Skin of body (tissue), 3 donors: ENCODE measurements at places on chromosomes 12 and 14.

DNA sequence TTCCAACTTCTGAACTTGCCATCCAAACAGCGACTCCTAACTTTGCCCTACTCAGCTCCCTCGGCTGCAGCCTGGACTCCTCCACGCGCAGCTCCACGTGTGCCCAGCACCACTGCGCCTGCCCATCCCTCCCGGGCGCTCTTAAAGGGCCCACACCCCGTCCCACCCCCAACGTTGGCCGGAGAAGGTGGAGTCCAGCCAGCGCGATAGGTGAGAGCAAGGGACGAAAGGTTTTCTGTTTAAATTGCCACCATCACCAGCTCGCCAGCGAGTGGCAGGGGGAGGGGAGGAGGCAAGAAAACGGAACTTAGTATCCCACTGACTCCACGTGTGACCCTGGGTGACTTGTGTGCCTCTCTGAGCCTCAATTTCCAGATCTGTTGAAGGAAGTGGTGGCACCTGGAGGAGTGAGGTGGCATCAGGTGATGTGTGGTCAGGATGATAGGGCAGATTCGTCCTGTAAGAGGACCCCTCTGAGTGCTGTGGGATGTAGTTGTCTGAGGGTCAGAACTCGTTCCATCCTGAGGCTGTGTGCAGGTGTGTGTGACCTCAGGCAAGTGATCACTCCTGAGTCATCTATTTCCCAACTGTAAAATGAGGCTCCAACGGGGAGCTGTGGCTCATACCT lies 59.7 kb downstream of the TRPV4 start:
- DNase-seq = no peak

DNA sequence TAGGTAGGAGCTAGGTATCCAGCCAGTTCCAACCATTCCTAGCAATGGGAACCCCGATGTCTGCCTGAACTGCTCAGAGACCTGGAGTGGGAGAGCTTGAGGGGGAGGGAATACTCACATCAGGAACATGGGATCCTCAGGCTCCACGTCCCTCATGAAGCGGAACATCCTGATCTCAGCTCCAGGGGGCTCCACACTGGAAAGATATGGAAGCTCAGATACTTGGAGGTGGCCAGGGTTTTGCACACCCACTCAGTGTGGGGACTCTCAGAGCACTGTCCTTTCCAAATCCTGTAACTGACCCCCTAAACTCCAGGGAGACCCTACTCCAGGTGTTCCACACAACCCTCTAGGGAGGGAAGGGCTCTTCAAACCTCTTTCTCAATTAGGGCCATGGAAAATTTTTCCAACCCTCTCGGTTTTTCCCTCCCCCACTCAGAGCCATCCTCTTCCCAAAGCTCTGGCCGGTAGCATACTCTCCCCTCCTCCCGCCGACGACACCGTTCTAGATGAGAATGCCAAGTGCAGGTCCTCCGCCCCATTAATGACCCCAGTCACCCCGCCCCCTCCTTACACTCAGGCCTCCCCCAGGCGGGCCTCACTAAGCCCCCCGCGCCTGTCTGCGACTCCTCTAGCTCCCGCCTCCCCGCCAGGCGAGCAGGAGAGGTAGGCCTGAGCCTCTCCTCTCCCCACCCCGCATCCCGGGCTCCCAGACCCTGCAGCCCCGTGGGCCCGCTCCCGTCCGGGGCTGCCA lies 597 bp downstream of the MLF2 start:
- DNase-seq = peak; percentile 67

GRCh38 chr14:79426103-79426755 lies 785.1 kb downstream of the DIO2 start:
- DNase-seq = no peak

DNA sequence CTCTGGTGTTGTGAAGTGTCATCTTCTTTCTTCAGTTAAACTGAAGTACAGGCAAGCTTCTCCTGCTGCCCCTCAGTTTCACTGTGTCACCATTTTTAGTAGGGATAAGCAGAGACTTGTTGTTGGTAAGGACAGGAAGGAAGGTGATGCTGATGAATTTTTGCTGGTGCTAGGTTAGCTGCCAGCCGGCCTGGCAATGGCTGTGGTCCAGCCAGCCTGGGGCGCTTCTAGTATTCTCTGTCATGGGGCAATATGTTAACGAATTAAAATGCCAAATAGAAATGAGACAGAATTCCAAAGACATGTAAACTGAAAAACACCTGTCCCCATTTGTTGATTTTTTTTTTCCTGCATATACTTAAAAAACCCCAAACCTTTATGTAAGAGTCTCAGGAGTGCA lies 602.9 kb downstream of the DIO2 start:
- no peak for DNase-seq

DNA sequence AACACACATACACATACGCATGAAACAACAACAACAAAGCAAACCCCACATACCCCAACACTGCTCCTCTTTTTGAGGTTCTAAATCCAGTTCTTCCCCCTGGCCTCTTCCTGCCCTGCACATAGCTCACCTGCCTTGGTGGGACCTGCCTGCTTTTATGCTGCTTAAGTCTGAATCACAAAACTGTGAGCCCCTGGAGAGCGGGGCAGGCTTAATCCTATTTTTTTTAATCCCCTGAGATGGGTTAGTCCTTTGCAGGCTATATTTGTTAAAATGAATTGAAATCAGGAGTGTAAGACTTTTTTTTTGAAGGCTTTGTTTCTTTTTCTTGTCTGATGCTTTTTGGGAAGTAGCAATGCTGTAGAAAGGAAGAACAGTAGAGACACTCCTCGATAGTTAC lies 84.6 kb upstream of the MAX start:
- no peak for DNase-seq

DNA sequence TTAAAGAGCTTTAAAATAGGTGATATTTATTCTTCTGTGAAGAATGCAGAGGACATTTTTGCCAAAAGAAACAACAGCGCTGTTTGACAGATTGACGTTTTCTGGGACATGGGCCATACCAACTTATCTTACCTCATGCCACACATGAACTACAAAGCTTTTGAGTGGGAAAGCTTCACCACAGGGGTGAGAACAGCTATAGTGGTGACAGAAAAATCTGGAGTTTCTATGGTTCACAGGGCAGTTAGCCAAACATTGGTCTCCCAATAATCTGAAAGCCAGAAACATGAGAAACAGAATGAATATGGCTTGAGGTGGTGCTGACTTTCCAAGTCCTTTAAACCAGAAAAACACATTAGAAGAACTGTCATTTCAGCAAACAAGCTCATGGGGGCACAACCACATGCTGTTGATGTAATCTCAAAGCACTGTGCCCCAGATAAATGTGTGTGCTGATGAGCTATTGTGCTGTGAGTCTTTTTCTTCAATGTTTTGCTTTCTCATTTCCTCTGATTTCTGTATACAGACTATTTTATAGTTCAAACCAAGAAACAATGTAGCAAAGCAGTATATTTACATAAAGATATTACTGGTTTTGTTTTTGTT lies 905.4 kb downstream of the SLC16A7 start:
- no peak for DNase-seq

DNA sequence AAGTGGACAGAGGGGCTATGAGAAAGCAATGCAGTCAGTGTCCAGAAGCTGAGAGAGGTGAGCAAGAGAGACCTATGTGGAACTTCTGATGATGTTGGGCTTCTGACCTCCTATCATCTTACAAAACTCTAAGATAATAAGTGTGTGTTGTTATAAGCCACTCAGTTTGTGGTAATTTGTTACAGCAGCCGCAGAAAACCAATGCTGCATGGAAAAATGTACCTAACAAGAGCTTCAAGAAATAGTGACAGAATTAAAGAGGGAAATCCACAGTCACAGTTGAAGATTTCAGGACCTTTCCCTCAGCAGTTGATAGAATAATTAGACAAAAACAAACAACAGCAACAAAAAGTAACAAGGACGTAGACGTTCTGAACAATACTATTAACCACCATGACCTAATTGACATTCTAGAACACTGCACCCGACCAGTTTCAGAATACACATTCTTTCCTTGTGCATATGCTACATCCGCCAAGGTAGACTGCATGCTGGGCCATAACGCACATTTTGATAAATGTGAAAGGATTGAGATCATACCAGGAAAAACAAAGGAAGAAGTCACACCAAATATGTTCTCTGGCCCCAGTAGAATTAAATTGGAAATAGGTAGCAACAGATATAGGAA lies 1.8 kb upstream of the EVL start:
- DNase-seq = no peak

DNA sequence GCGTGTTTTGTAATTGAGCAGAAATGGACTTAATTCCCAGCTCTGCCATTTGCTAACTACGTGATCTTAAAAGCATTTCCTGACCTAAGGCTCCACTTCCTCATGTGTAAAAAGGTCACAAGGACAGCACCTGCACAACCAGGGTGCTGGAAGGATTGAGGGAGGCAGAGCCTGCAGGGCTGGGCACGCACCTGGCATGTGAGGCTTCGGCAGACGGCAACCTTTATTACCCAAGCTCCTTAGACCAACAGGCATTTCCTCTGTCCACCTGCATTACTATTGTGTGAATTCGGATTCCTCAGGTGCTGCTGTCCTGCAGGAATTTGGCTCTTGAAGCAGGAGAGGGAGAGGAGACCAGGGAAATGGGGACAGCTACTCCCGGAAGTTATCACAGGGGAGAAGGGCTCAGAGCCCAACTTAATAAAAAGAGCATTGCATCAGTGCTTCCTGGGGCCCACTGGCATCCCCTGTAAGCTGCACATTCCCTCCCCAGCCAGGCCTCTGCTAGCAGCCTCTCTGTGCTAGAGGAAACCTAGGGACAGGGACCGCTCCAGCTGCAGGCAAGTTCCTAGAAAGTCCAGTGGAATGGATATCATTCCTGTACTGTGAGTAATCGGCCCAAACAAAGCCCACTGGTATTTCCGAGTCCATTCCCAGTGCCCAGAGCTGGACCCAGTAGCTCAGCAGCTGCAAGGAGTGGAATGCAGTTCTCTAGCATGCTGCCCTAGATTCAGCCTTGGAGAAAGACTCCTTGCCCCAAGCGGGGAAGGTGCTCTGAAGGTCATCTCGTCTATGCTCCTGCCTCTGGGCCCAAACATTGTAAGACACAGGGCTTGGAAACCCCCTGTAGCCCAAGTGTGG lies 157.1 kb upstream of the CCND2 start:
- no peak for DNase-seq

DNA sequence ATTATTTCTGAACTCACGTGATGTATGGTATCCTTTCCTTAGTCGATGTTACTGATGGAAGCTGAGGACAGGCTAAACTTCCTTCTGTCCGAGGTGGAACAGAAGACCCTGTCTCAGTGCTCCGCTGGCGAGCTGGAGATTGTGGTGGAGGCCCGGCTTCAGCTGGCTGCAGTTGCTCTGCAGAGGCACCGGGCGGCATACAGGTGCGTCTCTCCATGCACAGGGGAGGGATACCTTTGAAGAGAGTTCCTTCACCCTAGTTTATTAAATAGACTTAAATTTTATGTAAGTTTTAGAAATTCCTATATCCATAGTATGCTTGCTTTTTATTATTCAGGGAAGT lies 186.7 kb upstream of the NEDD1 start:
- no peak for DNase-seq

GRCh38 chr14:59320763-59321625 lies 132.5 kb downstream of the DAAM1 start:
- DNase-seq = peak; percentile 81

DNA sequence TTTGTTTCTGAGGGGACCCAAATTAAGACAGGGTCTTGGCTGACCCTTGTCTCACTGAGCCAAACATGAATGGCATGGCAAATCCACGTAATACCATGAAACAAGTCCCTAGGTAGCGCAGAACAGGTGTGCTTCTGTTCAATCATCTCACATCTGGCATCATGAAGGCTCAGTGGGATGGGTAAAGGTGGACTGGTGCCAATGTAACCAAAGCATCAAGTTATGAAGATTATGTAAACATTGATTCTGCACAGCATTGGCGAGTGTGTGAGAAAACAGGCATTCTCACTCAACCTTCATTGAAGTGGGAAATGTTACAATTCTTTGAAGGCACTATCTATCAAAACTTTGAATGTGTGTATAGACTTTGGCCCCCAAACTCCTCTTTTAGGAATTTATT lies 41.9 kb downstream of the PTGER2 start:
- no peak for DNase-seq

DNA sequence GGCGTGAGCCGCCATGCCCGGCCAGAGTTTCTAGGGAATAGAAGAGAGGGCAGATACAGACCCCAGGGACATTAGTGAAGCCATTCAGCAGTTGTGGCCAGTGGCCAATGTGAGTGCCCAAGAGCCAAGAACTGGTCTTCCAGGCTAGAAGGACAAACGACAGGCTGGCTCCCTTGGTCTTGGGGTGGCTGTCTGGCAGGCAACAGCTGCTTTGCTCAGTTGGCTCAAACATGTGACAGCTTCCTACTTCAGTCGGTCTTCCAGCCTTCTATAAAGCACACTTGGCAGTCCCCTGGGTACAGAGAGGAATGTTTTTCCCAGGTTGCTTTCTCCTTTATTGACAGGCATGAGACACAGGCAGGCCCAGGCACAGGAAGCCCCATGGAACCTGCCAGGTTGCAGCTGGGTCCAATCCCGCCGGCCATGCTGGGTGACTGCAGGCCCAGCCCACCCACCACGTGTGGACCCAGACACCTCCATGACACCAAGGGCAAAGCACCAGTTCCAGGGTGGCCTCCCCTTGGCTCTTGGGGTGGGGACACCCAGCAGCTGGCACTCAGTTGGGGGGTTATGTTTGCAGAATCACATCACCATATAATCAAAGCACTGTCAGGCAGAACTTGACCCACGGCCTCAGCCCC lies 15.4 kb downstream of the CHGA start:
- DNase-seq = no peak

DNA sequence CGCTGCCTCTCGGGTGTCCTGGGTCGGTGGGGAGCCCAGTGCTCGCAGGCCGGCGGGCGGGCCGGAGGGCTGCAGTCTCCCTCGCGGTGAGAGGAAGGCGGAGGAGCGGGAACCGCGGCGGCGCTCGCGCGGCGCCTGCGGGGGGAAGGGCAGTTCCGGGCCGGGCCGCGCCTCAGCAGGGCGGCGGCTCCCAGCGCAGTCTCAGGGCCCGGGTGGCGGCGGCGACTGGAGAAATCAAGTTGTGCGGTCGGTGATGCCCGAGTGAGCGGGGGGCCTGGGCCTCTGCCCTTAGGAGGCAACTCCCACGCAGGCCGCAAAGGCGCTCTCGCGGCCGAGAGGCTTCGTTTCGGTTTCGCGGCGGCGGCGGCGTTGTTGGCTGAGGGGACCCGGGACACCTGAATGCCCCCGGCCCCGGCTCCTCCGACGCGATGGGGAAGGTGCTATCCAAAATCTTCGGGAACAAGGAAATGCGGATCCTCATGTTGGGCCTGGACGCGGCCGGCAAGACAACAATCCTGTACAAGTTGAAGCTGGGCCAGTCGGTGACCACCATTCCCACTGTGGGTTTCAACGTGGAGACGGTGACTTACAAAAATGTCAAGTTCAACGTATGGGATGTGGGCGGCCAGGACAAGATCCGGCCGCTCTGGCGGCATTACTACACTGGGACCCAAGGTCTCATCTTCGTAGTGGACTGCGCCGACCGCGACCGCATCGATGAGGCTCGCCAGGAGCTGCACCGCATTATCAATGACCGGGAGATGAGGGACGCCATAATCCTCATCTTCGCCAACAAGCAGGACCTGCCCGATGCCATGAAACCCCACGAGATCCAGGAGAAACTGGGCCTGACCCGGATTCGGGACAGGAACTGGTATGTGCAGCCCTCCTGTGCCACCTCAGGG lies 679 bp downstream of the ARF6 start:
- no peak for DNase-seq
